Naive thymus-derived CD4-positive, alpha-beta T cell (primary cell): ENCODE measurements at places on chromosomes 2 and 18. TPM values are rescaled to one million over a fixed set of nuclear protein-coding genes. Genes with fewer than 3 reads are reported as not detected.

GRCh38 chr2:5722236-5722635, 30.1 kb downstream of the SOX11 start:
- H3K27ac ChIP-seq = no peak overlapping the region
- DNase-seq = no peak
- H3K27me3 ChIP-seq = no peaks in the 10 kb centered on the region
- H3K4me3 ChIP-seq = no peak overlapping the region
- no peaks in the 10 kb centered on the region for H3K4me1 ChIP-seq

DNA sequence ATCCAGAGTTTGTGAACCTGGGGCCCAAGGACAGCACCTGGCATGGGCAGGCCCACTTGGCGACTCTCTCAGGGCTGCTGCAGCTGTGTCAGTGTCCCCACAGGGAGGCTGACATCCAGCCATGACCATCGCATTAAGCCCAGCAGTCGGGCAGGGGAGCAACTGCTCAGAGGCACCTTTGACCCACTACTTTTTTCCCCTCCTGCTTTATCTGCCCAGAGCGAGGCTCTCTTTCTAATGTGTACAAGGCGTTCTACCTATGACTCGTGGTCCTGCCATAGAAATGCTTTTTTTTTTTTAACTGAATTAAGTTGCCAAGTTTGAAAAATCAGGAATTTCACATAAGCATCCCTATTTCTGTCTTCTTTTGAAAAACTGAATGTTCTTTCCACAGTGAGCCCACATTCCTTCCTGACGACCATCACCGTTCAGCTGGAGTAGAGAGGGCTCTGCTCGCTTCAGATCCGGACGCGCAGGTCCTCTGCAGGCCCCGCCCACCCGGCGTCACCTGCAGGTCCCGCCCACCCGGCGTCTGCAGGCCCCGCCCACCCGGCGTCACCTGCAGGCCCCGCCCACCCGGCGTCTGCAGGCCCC, 403 bp upstream of the CLUL1 start:
- H3K4me1 ChIP-seq = peaks cover 5% of the 10 kb centered on the region
- peak overlapping the region; percentile 33 for H3K27ac ChIP-seq

- H3K36me3 ChIP-seq = no peaks in the 10 kb centered on the region
- H3K27me3 ChIP-seq = no peaks in the 10 kb centered on the region
- no peaks in the 10 kb centered on the region for H3K4me1 ChIP-seq
- H3K4me3 ChIP-seq = no peak overlapping the region
- no peak for DNase-seq
Observed at GRCh38 chr18:63763831-63764600, 11.2 kb upstream of the SERPINB7 start.

- peaks cover 6% of the 10 kb centered on the region for H3K36me3 ChIP-seq
- no peak overlapping the region for H3K4me3 ChIP-seq
- no peak overlapping the region for H3K27ac ChIP-seq
- no peak for DNase-seq
- peaks cover 24% of the 10 kb centered on the region for H3K4me1 ChIP-seq
Observed at GRCh38 chr2:101811226-101812015, 113.9 kb downstream of the MAP4K4 start.

GRCh38 chr2:136727973-136728699, 37.2 kb upstream of the THSD7B start:
- H3K27ac ChIP-seq = no peak overlapping the region
- DNase-seq = no peak
- no peaks in the 10 kb centered on the region for H3K36me3 ChIP-seq
- no peak overlapping the region for H3K4me3 ChIP-seq

DNA sequence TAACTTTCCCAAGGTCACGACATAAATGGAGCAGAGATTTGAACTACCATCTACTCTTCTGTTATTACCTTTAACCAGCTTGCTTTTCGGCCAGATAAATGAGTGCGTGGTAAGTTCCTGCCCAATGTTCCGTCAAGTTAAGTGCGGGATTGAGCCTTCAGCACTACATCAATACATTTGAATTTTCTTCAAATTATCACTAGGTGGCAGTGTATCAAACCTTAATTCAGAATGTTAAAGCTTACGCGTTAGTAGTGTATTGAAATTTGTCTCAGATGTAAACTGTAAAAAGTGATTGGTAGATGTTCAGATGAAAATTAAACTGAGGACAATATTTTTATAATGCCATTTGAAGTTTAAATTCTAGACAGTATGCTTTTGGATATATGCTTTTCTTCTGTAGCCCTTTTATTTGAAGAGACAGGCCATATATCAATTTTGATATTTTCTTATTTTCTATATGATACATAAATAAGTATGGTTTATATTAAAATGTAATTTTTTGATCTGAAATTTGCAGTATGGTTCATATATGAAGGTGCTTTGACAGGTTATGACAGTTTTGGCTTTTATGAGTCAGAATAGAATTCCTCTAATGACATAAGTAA, 681.3 kb downstream of the ADCYAP1 start:
- no peaks in the 10 kb centered on the region for H3K4me1 ChIP-seq
- no peaks in the 10 kb centered on the region for H3K36me3 ChIP-seq
- no peak overlapping the region for H3K4me3 ChIP-seq
- no peaks in the 10 kb centered on the region for H3K27me3 ChIP-seq

GRCh38 chr2:8819194-8819593, 18.2 kb downstream of the KIDINS220 start:
- peaks cover 44% of the 10 kb centered on the region for H3K36me3 ChIP-seq
- no peak for DNase-seq
- no peaks in the 10 kb centered on the region for H3K27me3 ChIP-seq
- H3K27ac ChIP-seq = no peak overlapping the region
- no peak overlapping the region for H3K4me3 ChIP-seq

DNA sequence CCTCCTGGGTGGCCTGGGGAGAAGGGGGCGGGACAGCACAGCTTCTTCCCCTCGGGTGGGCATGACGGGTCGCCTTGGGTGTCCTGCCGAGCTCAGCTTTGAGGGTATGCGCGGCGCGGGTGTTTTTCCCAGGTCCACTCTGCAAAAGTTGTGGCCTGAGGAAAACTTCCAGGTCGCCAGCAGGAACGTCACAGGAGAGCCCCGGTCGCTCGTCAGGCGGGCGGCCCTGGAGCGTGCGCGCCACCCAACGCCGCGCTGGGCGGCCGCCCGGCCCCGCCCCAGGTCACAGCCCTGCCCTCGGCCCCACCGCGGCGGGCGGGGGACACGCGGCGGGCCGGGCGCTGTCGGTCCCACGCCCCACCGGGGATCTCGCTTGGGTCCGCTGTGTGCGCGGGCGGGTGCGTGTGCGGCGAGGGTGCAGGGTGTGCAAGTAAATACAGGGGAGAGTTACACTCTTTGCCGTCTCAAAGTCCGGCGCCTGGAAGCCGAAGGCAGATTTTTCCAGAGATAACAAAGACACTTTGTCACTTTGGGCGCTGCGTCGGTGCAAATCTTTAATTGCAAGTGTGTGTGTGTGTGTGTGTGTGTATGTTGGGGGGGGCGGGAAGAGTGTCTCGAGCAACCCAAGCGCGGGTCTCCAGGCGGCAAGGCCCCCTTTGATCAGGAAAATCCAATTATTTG, 616 bp upstream of the SP5 start:
- H3K4me3 ChIP-seq = peak overlapping the region; percentile 64
- no peak overlapping the region for H3K27ac ChIP-seq
- H3K36me3 ChIP-seq = no peaks in the 10 kb centered on the region

DNA sequence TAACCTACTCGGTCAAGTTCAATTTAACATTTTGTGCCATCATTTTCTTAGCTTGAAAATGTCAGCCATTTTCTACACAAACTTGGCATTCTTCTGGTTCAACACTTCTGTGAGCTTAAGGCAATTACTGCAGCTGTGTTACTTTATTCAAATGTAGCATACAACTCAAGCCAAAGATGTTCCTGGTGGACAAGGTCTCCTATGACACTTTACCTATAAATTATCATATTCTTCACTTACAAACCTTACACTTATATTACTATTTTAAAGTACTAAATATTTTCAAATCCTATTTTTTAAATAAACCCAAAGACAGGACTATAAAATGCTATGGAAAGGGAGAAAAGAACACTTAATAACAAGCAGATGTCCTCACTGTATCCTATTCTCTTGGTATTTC, 1045.3 kb downstream of the TSN start:
- no peaks in the 10 kb centered on the region for H3K4me1 ChIP-seq
- DNase-seq = no peak
- H3K36me3 ChIP-seq = no peaks in the 10 kb centered on the region

DNA sequence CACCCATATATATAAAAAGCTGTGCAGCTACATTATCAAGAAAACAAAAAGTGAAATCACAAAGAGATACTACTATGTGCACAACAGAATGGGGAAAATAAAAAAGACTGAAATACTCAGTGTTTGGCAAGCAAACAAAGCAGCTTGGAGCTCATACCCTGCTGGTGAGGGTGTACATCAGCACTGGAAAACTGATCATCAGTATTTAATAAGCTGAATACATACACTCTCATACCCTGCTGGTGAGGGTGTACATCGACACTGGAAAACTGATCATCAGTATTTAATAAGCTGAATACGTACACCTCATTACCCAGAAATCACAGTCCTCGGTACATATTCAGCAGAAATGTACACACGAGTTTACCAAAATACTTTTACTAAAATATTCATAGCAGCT, 220.8 kb downstream of the SPP2 start:
- no peaks in the 10 kb centered on the region for H3K36me3 ChIP-seq
- no peak overlapping the region for H3K27ac ChIP-seq
- DNase-seq = no peak
- H3K27me3 ChIP-seq = no peaks in the 10 kb centered on the region
- H3K4me1 ChIP-seq = no peaks in the 10 kb centered on the region

GRCh38 chr2:10158681-10159080, 36.1 kb downstream of the RRM2 start:
- no peak overlapping the region for H3K27ac ChIP-seq
- no peaks in the 10 kb centered on the region for H3K36me3 ChIP-seq
- H3K4me1 ChIP-seq = no peaks in the 10 kb centered on the region
- no peaks in the 10 kb centered on the region for H3K27me3 ChIP-seq

DNA sequence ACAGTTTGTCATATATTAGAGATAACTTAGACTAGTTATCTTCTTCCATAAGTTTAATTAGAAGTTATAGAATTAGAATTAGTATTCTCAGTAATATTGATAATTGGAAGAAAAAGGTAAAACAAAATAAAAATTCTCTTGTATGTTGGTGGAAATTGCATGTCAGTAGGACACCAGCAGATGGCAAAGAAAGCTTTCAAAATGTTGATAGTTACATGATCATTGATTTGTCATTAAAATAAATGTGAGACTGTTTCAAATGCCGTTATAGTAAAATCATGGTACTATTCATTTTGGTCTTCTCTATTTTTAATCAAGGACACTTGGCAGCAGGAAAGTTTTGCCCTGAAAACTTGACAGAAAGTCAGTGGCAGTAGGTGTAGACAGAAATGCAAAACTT, 270.2 kb downstream of the TGIF1 start:
- no peaks in the 10 kb centered on the region for H3K36me3 ChIP-seq
- H3K4me1 ChIP-seq = no peaks in the 10 kb centered on the region
- no peak overlapping the region for H3K27ac ChIP-seq
- H3K4me3 ChIP-seq = no peak overlapping the region

GRCh38 chr2:43174368-43174916, 52.0 kb downstream of the ZFP36L2 start:
- H3K27me3 ChIP-seq = no peaks in the 10 kb centered on the region
- H3K27ac ChIP-seq = peak overlapping the region; percentile 99
- peak overlapping the region; percentile 50 for H3K4me3 ChIP-seq
- peak; percentile 93 for DNase-seq

DNA sequence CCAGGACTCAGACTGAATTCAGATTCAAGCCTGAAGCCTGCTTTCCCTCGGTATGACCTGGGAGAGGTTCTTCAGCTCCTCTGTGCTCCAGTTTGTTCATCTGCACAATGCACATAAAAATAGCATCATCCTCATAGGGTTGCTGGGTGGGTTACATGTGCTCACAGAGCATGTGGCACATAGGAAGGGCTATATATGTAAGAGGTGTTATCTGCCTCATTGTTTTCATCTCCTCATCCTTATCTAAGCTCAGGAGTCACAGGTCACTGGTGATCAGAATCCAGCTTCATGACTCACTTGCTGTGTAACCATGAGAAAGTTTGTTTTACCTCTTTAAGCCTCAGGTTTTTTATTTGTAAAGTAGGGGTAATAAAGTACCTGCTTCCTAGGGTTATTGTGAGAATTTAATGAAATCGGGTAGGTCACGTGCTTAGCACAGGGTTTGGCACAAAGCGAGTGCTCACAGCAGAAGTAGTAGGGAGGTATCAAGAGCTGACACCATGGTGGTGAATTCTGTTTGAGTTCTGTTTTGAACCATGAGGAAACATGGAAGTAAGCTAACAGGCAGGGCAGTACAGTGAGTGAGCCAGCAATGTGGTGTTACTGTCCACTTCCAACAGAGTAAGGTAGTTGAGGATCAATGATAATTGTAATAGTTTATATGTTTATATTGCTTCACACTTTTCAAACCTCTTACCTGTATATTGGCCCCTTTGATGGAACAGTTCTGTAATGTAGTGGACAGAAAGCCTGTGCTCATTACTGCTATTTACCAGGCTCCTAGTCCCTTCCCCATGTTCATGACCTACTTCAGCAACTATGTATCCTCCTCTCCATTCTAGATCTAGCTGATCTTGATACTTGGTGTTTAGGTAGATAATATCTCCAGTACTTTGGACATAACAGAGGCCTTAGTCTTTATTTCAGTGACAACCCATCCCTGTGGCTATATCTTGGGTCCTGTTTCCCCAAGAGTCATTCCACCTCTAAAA, 141.4 kb upstream of the LTBP1 start:
- no peak overlapping the region for H3K27ac ChIP-seq
- no peak for DNase-seq
- no peaks in the 10 kb centered on the region for H3K4me1 ChIP-seq
- peaks cover 8% of the 10 kb centered on the region for H3K36me3 ChIP-seq

- no peak overlapping the region for H3K27ac ChIP-seq
- no peaks in the 10 kb centered on the region for H3K4me1 ChIP-seq
- H3K36me3 ChIP-seq = no peaks in the 10 kb centered on the region
- H3K4me3 ChIP-seq = no peak overlapping the region
- H3K27me3 ChIP-seq = no peaks in the 10 kb centered on the region
- no peak for DNase-seq
Observed at GRCh38 chr2:120771111-120771780, 35.6 kb downstream of the GLI2 start.

Gene PRSS56
- not detected for total RNA-seq

Gene SPDYA
- total RNA-seq = 9.8 TPM

Gene SRD5A2
- total RNA-seq = not detected

Gene WIPF1
- 272 TPM for total RNA-seq

Gene ACAA2
- total RNA-seq = 24.4 TPM

Gene EMILIN1
- 0.61 TPM for total RNA-seq

Gene OLA1
- total RNA-seq = 34.4 TPM
